Activated CD4-positive, CD25-positive, alpha-beta regulatory T cell (primary cell): ENCODE measurements at places on chromosomes 5 and 9.

GRCh38 chr5:175354964-175355363, 89.0 kb downstream of the DRD1 start:
- no peak for DNase-seq

GRCh38 chr5:153460421-153460820, 30.0 kb upstream of the GRIA1 start:
- DNase-seq = no peak

DNA sequence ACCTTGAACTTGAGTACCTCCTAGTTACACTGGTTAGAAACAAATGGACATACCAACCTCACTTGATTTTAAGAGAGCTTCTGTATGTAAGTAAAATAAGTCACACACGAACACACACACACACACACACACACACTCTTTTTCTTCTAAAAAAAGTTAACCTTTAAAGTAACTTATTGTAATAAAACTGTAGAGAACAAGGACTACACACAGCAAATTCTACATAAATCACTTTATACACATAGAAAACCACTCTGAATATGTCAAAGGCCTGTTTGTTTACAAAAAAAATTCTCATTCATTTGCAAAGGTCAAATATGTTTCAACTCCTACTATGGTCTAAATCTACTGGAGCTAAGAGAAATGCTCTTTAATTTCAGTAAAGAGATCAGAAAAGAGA, 29.1 kb downstream of the GIN1 start:
- no peak for DNase-seq

DNA sequence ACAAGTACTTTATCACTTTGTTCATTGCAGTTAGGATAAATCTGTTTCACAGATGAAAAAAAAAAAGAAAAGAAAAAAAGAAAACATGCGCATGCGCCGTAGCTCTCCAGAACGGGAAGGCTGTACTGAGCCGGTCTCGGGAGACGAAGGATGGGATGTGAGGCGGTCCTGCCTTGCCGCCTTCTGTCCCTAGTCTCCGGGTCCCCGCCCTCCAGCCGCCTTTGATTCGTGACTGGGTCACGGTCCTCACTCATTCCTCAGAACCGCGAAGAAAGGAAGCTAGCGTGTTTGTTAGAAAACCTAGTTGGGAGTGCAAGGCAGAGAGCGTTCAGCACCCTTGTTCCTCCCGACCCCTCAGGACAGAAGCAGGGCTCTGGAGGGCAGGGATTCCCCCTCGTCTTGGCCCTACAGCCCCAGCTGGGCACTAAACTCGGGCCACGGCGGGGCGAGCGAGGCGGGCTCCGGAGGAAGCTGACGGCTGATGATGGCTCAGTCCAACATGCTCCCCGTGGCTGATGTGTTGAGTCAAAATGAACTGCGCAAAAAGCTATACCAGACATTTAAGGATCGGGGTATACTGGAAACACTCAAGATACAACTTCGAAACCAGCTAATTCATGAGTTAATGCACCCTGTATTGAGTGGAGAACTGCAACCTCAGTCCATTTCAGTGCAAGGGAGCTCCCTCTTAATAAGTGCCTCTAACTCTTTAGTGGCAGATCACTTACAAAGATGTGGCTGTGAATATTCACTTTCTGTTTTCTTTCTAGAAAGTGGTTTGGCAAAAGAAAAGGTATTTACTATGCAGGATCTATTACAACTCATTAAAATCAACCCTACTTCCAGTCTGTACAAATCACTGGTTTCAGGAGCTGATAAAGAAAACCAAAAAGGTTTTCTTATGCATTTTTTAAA, 40.0 kb downstream of the CPLANE1 start:
- no peak for DNase-seq

GRCh38 chr5:73605223-73606087, 20.5 kb upstream of the ARHGEF28 start:
- DNase-seq = no peak

GRCh38 chr5:132949136-132949535, 14.3 kb downstream of the AFF4 start:
- no peak for DNase-seq

GRCh38 chr9:92974761-92975755, 27.7 kb downstream of the FGD3 start:
- no peak for DNase-seq

- no peak for DNase-seq
Observed at GRCh38 chr5:78793907-78794662, 145.5 kb upstream of the LHFPL2 start.

- DNase-seq = no peak
Observed at GRCh38 chr9:79264041-79264440, 307.7 kb upstream of the TLE4 start.

DNA sequence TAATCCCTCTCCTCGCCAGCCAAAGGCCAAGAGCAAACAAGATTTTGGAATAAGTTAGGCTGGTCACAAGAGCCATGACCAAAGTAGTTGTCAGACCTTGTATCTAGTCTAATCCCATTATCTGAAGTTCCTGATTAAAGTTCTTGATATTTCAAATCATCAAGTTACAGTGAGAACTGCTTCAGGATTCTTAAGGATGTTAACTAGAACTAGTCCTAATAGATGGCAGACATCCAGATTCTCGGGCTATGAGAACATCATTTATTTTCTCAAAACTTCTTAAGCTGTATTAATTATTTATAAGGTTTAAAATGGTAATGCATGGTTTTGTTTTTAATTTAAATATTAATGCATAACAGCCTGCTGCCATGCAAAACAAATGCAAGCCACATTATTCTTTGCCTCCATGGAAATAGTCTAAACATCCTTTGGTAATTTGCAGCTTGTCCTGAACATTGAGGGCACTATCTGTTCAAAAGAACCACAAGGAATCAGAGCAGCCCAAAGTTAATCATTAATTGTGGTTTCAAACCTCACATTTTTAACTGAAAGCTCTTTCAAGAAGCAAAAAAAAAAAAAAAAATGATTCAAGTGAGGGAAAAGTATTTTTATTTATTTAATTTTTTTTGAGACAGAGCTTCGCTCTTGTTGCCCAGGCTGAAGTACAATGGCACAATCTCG, 95.1 kb downstream of the TTC39B start:
- no peak for DNase-seq

GRCh38 chr5:180601591-180602480, 10.5 kb upstream of the SCGB3A1 start:
- DNase-seq = no peak

DNA sequence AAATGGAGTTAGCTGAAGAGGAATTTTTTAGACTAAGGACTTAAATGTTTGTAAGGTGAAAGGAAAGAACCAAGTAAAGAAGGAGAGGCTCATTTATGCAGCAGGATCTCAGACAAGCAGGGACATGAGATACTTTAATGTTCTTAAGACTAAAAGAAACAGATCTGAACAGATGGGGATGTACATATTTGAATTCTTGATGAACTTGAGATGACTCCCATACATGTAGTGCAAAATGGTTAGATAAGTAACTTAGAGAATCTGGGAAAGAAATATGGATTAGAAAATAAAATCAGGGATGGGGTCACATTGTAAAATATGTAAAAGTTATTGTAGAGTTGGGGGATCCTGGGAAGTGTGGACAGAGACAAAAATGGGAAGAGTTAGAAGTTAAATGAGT, 27.1 kb upstream of the PSAT1 start:
- DNase-seq = no peak

DNA sequence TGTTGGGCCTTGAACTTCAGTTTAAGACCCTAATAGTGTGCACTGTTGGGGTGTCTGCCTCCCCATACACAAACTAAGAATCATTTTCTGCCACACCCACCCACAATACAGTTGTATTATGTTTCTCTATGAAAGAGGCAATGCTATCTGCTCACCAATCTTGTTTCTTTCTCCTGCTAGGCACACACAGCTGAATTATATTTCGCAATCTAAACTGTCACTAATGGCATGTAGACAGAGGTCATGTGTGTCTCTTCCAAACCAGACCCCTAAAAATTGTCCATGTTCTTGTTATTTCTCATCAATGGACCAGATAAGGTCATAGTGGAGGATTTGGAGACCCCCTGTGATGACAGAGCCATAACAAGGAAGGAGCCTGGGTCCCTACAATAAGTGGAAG, 57.3 kb downstream of the RIGI start:
- DNase-seq = no peak

DNA sequence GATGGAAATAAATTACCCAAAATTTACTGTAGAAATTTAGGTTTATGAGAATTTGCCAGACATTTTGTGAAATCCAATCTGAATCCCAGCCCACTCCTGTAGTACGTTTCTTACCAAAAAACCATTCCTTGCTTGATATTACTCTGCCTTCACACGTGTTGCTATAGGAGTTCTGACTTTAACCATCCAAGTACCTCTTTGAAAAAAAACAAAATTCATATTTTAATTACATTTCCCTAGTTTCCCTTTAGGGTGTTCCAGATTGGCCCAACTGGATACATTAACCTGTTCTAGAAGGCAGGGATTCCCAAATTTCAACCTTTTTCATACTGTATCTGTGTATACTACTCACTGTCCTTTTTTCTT, 1.4 kb upstream of the PJA2 start:
- DNase-seq = no peak

- DNase-seq = no peak
Observed at GRCh38 chr9:94619026-94619425, 20.3 kb downstream of the FBP1 start.

DNA sequence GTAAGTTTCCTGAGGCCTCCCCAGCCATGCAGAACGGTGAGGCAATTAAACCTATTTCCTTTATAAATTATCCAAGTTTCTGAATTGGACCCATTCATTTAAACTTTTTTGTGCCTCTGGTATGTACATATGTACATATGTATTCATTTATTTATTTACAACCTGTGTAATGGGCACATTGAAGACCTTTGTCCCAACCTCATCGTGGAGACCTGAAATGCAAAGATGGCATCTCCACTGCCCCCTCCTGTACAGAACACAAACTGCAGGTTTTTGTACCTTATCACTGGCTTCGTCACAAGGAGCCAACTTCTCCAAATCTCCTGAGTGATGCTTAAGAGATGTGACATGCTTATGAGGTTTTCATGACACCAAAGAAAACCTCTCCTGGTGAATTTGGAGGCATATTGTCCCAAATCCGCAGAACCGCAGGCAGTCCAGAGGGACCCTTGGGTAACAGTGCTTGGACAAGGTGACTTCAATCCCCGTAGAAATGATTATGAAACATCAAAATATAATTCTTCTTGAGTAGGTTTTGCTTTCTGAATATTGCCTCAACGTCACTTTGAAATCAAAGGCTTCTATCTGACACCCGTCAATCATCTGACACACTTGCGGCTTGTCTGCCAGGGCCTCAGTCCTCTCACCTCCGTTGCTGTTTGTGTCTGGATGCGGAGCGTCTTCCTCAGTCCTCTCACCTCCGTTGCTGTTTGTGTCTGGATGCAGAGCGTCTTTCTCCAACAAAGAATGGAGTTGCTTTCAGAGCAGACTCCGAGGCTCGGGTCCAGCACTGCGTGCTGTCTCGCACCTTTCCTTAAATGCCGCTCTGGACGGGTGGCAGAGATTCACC, 135.0 kb upstream of the IRX4 start:
- no peak for DNase-seq

DNA sequence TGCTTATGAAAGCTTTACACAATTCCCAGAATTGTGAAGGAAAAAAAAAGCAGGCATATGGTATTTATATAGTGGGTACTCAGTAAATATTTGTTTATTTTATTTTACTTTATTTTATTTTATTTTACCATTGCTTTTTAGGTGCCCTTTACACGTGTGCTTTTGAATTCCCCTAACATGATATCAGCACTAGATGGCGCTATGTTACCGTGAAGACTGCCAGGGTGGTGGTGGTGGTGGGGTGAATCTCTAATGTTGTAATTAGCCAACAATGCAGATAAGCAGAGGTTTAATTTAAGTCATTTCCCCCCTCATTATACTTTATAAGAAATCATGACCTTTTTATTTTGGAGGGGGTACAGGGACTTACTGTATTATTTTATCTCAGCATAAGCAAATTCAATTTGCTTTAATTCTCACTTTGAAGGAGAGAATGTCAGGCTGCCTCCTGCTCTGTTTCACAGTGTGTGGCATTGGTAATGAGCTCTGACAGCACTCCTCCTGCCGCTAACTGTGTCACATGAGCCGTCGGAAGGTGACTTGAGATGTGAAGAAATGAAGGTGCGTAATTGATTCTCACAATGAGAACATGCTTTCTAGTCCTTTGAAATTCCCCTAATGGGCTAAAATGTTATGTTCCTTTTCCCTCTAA, 165.6 kb downstream of the YTHDC2 start:
- no peak for DNase-seq

- DNase-seq = no peak
Observed at GRCh38 chr5:38341056-38341455, 82.7 kb downstream of the EGFLAM start.

- DNase-seq = no peak
Observed at GRCh38 chr5:87354496-87354895, 58.2 kb downstream of the CCNH start.

DNA sequence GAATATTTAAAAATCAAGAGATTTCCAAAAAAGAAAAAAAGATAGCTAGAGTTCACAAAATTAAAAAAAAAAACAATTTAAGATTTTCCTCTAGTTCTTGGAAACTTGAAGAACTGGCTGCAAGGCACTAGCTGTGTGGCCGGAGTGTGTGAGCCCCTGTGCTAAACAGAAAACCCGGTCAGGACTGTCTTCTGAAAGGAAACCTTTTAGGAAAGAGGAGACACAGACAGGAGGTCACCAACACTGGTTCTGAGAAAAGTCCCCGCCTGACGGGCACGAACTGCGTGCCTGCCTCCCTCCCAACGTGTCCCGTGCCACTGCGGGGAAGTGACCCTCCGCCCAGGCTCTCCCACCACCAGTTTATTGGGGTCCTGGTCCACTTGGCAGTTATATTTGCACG, 15.2 kb downstream of the TTF1 start:
- no peak for DNase-seq

DNA sequence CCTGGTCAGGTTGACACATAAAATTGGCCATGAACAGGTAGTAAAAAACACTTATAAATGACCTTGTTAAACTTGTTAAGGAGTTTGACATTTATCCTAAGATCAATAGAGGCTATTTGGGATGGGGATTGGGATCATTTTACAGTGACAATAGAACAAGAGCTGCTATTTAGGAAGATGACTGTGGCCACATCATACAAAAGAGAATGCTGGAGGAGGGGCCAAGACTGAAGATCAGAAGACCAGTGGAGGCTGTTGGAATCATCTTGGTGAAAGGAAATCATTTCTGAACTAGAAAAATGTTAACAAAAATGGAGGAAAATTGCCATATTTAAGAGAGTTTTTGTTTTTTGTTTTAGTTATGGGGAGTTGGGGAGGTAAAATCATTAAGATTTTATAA, 304.8 kb upstream of the TLE4 start:
- no peak for DNase-seq

DNA sequence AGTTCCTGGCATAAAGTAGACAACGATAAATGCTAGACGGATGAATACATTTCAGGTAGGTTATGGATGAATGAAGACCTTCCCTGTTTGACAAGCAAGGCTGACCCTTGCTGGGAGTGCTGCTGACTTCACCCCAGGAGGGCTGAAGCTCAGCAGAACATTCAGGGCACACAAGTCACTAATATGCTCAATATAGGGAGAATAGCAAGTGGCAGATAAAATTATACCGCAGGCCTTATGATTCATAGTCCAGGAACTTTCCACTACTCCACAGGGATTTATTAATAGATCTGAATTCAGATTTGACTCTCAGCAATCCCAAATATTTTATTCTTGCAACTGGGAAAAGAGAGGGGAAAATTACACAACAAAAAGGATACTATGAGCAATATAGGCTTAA, 38.2 kb upstream of the GRAMD2B start:
- no peak for DNase-seq
